HAP-1 (cell line): ENCODE measurements at places on chromosomes 13 and 19.

- DNase-seq = no peak
These were observed 19.6 kb downstream of the RNF6 start for GRCh38 chr13:26202365-26202972.

DNA sequence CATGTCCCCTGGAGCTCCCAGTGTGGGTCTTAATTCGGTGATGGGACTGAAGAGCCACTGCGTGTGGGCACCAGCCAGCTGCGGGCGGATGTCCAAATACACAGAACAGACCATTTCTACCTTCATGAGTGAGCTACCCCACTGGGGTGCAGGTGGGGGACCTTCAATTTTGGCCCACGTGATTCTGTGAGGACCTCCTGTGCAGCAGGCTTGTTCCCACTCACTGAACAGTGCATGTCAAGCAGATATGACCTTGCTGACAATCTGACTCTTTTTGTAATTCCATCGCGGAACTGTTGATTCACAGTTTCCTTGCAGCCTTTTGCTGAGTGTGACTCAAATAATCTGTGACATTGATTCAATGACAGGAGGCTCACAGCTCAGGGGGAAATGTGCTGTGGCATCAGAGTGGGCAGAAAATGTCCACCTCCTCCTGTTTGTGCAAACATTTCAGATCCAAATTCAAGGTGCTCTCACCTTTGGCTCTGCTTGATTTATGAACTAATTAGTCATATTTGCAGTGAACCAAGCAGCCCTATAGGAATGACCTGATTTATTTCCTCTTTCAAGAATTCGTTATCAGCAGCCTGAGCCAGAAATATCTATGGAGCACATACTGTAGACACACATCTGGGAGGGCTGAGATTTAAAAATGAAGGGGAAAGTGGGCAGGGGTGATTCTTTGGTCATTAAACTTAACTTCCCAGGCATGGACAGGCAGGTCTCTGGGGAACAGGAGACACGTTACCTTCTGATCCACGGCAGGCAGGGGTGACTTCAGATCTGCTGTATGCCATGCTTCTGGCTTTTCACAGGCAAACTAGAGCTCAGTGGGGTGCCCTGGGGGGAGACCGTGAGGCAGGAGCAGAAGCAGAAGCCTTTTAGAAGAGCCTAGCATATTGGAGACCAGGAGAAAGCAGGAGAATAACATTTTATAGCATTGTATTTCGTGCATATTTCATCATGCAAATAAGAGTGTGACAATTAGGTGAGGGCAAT, 170.0 kb upstream of the KL start:
- no peak for DNase-seq

- no peak for DNase-seq
These were observed 30.1 kb downstream of the SCEL start for GRCh38 chr13:77565635-77566034.

DNA sequence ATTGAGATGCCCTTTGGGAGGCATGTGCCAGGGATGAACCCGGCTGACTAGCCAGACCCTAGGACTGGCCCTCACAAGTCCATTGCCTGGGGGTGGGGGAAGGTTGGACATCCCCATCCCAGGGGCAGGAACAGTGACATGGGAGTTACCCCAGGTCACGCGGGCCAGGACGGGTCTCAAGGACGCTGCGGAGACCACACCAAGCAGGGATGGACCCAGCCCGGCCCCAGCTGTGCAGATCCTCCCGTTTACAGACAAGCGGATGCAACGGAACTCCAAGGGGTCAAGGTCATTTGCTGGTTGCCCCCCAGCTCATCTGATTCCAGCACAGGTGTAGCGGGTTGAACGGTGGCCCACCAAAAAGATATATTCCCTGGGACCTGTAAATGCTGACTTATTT, 20.0 kb downstream of the F2RL3 start:
- DNase-seq = no peak

- DNase-seq = no peak
These were observed 40.7 kb upstream of the DOCK9 start for GRCh38 chr13:99018418-99019180.

GRCh38 chr13:58804832-58805231, 1173.3 kb downstream of the PCDH17 start:
- DNase-seq = no peak

DNA sequence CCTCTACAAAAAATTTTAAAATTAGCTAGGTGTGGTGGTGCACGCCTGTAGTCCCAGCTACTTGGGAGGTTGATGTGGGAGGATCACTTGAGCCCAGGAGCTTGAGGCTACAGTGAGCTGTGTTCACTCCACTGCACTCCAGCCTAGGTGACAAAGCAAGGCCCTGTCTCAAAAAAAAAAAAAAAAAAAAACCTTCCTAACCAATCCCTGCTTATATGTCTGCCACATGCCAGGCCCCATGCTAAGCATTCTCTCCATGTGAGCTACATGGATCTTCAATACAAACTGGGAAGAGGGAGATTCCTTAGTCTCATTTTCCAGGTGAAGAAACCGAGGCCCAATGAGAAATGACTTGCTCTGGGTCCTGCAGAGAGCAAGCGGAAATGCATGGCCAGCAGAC, 2.3 kb upstream of the OVOL3 start:
- no peak for DNase-seq

GRCh38 chr19:28793391-28794168, 419.4 kb downstream of the UQCRFS1 start:
- no peak for DNase-seq

DNA sequence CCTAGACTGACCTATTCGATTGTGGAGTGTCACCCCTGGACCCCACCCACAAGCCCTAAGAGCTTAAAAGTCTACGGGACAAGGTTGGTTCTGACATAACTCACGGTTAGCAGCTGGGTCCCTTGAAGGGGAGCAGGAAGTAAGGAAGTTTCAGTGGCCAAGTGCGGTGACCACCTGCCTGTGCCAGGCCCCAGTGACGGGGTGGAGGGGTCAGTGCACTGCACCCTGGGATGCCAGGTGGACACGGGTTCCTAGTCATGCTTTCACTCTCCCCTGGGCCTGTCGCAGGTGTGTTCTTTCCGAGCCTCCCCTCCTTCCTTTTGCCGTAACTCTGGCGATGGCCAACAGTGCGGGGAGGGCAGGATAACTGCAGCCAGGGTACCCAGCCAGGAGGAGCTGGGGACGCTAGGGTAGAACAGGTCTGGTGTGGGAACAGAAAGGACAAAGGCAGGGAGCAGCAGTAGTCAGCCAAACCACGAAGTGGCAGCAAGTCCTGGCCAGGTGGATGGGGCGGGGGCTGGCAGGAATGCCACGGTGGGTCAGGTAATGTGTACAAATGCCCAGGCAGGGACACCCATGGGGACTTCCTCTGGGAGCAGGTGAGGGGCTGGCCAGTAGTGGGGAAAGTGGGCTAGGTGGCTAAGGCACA, 58.3 kb downstream of the RGCC start:
- no peak for DNase-seq

DNA sequence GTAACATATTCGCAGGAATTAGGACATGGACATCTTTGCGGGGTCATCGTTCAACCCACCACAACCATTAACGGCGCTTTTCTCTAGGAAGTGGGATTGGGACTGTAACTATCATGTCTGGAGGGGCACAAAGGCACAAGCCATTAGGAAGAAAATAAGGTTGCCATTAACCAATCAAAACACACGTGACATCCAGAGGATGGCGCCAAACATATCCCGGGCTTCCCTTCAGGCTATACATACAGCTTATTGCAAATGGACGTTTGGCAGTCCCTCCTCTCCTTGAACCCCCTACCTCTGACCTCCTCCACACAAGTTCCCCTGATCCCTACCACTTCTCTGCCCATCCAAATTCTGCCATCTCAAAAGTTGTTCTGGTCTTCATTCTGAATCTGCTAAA, 26.6 kb upstream of the GSX1 start:
- no peak for DNase-seq

DNA sequence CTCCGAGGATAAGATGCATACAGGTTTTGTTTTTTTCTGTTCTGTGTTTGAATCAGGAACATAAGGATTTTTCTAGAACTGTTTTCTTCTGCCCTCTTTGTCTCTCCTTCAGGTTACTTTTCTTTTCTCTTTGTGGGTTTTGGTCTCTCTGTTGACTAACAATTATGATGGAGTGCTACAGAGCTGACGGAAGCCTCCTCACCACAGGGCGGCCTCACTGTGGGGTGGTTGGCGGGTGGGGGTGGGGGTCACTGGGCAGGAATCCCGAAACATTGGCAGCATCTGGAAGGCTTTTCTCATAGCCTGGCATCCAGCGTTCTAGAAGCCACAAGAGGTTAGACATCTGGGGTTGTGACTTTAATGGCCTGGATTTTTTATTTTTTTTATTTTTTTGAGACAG, 12.0 kb upstream of the MATK start:
- no peak for DNase-seq

GRCh38 chr19:42496460-42497133, 31.7 kb downstream of the CEACAM1 start:
- DNase-seq = no peak

GRCh38 chr13:29292045-29292444, 303.4 kb downstream of the SLC7A1 start:
- DNase-seq = no peak

DNA sequence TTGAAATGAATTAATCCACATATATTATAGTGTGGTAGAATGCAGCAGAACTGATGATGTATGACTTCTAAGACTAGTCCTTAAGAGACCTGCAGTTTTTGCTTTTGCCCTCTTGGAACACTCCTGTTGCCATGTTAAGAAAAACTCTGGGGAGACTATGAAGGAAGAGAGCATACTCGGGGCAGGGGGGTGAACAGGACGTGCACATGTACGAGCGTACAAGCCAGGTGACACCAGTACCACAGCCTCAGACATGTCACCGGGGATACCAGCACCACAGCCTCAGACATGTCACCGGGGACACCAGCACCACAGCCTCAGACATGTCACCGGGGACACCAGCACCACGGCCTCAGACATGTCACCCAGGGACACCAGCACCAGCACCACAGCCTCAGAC, 15.9 kb upstream of the USPL1 start:
- no peak for DNase-seq

DNA sequence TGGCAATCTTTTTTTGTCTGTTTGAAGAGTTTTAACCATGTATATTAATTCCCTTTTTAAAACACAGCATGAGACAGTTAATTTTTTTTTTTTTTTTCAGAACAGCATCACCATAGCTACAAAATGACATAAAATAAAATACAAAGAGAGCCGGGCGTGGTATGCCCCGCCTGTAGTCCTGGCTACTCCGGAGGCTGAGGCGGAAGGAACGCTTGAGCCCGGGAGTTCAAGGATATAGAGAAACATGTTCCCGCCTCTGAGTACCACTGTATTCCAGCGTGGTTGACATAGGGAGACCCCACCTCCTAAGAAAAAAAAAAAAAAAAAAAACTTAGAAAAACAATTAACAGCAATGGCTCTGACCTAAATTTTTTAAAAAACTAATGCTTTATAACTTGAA, 10.0 kb upstream of the INSR start:
- no peak for DNase-seq

DNA sequence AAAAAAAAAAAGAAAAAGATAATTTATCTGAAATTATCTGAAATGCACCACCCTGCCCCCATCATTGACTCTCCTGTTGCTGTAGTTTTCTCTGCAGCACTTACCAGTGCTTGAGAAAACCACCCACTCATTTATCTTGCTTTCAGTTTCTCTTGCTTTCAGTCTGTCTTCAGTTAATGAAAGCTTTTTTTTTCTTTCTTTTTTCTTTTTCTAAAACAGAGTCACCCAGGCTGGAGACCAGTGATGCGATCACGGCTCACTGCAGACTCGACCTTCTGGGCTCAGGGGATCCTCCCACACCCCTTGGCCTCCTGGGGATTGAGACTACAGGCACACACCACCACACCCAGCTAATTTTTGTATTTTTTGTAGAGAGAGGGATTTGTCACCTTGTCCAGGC, 4.3 kb upstream of the ACP5 start:
- DNase-seq = no peak

DNA sequence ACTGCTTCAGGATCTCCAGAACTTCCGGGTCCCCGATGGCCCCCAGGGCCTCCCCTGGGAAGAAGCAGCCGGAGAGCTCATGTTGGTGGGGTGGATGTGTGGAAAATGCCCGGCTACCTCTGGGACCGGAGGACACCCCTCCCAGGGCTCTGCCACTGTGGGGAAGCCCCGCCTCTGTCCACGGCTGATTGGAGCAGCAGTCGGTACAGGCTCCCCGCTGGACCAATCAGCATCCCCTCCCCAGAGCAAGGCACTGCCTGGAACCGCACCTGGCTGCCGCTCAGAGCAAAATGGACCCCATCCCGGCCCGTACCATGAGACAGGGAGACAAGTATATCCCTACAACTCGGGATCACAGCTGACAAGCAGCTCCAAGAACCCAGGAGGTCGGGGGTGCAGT, 6.4 kb downstream of the DOHH start:
- DNase-seq = peak; percentile 62

- DNase-seq = no peak
These were observed 35.2 kb upstream of the WDFY2 start for GRCh38 chr13:51549050-51549449.

DNA sequence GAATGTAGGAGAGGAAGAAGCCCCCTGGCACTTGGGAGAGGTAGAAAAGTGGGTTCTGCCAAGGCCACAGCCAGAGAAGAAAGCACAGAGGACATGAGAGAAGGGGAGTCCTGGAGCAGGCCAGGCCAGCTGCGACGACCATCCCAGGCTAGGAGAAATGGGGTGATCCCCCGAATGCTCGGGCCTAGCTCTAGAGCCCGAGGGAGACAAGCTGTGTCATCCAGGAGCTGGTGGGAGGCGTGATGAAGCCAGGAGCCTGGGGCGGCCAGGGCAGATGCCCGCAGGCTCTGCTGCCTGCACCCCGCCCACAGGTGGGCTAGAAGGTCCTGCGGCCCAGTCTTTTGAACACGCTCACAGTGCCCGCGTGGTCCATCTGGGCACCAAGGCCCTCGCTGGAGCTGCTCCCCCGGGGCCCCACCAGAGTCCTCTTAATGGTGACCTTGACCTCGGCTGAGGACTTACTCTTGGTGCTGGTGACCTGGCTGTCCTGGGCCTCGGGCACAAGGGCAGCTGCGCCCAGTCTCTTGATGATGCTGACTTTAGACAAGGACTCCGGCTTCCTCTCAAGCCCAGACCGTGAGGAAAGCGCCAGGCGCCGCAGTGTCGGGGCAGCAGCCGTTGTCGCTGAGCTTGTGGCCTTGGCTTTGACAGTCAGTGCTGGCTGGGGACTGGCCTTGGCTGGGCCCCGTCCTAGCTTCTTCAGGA, 26.5 kb downstream of the C19orf47 start:
- no peak for DNase-seq

GRCh38 chr13:112105244-112105681, 38.3 kb downstream of the SOX1 start:
- no peak for DNase-seq

- no peak for DNase-seq
These were observed 3.2 kb downstream of the GDF15 start for GRCh38 chr19:18388960-18389725.
